HFFc6 (cell line): ENCODE measurements at places on chromosomes 16 and 17.

- peak; percentile 10 for DNase-seq
Measured at GRCh38 chr17:70820276-70820675, 650.9 kb downstream of the KCNJ2 start.

GRCh38 chr16:79599256-79599836 is 1.2 kb downstream of the MAF start:
- DNase-seq, result no peak

DNA sequence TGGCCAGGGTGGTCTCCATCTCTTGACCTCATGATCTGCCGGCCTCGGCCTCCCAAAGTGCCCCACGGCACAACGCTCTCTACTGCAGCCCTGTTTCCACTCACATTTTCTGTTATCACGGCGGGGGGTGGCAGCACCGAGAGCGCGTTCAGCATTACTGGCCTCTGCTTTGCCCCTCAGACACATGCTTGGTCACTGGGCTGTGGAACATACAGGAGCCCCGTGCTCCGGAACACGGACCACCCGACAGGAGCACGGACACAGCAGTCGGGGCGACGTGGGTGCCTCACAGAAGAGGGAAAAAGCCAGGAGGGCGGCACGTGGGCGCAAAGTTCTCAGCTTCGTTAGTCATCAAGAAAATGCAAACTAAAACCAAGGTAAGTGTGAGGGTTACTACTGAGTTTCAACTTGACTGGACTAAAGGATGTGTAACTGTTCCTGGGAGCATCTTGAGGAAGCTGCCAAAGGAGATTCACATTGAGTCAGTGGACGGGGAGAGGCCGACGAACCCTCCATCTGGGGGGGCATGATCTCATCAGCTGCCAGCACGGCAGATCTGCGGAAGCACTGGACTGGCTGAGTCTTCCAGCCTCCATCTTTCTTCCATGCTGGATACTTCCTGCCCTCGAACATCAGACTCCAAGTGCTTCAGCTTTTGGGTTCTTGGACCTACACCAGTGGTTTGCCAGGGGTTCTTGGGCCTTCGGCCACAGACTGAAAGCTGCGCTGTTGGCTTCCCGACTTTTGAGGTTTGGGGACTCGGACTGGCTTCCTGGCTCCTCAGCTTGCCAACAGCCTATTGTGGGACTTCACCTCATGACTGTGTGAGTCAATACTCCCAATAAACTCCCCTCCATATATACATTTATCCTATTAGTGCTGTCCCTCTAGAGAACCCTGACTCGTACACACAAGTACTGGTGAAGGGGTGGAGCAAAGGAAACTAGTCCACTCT is 106.8 kb downstream of the ZNF778 start:
- peak; percentile 73 for DNase-seq

DNA sequence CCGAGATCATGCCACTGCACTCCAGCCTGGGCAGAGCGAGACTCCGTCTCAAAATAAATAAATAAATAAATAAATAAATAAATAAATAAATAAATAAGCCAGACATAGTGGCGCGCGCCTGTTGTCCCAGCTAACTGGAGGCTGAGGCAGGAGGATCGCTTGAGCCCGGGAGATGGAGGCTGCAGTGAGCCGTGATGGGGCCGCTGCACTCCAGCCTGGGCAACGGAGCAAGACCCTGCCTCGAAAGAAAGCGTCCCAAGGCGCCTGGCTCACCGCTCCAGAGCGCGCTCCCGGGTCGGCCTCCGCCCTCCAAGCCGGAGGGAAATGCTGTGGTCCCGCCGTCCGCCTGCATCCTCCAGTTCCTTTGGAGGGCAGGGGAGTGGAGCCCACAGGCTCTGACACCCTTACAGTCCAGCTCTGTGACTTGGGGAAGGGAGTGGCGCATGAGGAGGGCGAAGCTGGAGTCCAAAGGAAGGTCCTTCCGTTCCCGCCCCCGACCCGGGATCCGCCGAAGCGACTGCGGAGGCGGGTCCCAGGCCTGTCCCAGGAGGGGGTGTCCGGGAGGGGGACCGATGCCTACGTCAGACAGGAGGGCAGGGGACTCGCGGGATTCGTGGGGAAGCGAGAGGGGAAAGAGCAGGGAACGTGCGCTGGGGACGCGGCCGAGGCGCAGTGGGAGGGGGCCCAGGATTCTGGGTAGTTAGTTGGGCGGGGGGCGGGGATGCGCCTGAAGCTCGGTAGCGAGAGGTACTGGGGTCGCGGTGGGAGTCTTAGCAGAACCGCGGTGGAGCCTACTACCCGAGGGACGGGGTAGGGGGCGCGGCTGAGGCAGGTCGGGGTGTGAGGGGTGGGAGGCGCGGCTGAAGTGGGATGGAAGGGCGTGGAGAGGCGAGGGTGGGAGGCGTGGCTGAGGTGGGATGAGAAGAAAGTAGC is 8.4 kb upstream of the TRPV2 start:
- no peak for DNase-seq

DNA sequence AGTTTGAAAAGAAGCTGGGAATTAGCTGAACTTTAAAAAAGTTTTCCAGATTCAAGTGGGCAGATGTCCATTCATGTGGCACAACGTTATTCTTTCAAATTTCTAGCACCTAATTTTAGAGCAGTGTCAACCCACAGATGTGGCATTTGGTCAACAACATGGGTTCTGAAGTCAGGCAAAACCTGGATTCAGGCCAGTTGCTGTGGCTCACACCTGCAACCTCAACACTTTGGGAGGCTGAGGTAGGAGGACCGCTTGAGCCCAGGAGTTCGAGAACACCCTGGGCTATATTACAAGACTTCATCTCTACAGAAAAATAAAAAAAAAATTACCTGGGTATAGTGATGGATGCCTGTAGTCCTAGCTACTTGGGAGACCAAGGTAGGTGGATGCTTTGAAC is 380.2 kb upstream of the SALL1 start:
- DNase-seq, result no peak

DNA sequence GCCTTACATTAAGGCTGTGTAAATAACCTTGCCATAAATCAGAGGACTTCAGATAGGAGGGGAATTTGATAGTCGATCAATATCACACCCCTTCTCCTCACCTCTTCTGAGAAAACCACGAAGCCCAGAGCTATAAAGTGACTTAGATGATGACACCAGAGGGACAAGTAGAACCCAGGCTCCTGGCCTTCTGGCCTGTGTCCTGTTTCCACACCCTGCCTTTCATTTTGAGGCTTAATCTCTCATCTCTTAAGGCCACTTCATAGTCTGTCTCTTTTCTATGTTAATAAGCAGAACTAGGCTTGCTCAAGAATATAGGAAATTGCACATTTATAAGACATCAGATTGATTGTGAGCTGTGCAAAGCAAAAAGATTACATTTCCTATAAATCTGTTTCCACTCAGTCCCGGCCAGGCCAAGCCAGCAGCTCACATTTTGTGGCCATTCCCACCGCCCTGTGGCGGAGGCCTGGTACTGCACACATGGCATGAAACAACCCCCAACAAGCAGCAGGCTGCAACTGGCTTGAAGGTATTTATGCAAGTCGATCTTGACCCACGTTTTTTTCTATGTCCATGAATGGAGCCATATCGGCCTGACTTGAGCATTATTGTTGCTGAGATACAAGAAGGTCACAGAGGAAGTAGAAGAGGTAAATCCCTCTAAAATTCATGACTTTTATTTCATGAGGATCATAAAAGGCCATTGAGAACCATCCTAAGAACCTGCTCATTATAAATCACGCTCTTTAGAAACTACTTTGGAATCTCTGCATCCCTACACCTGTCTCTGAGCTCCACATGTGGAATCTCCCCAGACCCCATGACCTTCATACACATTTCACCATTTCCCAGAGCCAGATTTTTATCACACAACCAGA is 93.7 kb downstream of the PMP22 start:
- peak; percentile 74 for DNase-seq

DNA sequence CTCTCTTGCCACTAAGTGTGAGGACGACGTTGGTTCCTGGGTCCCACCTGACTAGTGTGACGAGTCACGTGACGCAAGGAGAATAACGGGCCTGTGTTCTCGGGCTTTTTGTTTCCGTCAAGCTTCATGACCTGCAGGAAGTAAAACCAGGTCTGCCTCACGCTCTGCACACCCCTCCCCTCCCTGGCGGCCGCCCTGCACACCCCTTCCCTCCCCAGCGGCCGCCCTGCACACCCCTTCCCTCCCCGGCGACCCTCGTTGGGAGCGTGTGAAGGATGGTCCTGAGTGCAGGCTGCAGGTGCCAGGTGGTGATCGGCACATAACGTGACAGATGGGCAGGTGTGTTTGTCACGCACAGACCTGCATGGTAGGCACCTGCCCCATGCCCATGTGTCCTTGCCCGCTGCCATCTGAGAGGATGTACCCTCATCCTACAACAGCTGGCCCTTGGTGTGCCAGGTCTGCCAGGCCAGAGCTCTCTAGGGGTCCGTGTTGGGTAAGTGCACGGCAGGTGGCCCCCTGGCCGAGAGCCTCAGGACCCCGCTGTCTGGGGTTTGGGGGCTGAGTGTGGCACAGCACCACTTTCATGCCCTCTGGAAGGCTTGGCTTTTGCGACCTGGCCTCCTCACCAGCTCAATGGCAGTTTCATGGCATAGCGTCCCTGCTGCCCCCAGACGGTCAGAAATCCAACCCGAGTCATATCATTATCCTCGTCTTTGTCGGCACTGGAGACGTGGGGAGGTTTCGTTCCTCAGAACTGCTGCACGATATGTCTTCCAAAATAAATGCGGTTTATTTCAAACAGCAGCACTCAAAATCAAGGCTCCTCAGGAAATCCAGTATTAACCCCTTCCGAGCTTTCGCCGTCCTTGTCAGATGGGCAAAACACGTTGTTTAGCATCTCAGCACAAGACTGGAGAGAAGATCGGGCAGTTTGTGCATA is 191.8 kb upstream of the CHMP6 start:
- no peak for DNase-seq

DNA sequence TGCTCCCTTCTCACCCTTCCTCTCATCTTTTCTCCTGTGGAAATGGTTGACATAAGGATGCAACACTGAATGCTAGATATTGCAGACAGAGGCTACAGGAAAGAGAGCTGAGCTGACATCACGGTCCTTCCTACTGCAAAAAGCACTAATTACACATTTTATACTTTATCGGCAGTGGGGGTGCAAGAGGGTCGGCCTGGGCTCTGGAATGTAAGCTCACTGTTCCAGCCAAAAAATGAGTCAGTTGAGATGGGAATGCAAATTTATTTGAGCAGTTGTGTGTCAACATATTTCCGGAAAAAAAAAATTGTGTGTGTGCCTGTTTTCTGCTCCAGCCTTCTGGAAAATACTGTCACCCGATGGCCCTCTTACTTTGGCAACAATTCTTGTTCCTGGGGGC is 14.1 kb upstream of the MRTFB start:
- DNase-seq, result peak; percentile 1

- no peak for DNase-seq
Measured at GRCh38 chr17:11816409-11816808, 180.9 kb downstream of the ZNF18 start.

DNA sequence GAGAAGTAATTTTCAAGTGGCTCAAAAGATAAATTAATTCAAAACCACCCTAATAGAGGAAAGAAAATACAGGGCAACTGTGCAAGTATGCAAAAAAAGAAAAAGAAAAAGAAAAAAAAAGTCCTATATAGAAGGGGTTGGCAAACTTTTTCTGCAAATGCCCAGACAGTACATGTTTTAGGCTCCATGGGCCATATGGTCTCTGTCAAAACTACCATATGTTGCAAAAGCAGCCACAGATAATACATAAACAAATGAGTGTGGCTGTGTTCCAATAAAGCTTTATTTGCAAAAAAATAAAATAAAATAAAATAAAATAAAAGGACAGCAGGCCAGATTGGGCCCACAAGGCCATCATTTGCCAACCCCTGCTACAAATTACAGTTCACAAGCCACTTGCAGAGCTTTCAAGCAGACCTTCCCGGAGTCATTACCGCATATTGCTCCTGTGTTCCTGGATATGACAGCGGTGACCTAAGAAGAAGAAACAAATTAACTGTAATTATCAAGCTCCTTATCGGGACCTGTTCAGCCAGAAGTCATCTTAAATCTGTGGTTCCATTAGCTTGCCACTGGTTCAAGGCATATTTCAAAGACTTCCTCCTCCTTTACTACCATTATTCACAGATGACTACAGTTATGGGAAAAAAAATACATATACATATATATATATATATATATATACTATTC is 15.9 kb downstream of the ZC3H7A start:
- DNase-seq, result no peak

DNA sequence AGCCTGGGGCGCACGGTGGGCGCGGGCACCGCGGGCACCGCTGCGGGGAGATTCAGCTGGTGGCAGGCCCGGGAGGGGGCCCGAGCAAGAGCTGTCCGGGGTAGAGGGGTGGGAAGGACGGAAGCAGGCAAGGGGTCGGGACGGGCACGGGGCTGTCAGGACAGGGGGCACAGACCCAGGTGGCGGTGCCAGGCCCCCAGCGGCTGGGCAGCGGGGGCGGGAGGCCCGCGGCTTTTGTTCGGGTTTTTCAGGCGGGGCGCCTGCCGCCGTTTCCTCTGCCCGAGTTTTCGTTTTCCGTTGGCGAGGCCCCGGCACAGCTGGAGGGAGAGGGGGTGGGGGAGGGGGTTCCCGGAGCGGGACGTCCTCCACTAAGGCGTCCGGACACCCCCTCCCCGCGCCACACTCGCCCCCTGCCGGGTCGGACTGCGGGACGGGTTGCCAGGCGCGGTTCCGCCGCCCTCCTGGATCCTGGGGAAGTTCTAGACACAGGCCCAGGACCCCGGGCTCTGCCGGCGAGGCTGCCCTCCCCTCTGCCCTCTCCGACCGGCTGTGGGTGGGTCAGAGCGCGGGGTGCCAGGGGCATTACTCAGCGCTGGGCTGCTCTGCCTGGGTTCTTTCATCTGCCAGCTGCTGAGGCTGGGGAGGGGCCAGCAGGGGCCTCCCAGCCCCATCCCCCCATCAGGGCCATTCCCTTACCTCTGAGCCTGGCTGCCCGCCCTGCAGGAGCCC is 543 bp downstream of the ARHGAP23 start:
- peak; percentile 20 for DNase-seq

GRCh38 chr17:40722241-40722640 is 18.7 kb upstream of the KRT24 start:
- no peak for DNase-seq

GRCh38 chr17:68094481-68095078 is 59.0 kb downstream of the KPNA2 start:
- DNase-seq, result no peak

- no peak for DNase-seq
Measured at GRCh38 chr17:40279402-40279801, 8.3 kb upstream of the CDC6 start.

DNA sequence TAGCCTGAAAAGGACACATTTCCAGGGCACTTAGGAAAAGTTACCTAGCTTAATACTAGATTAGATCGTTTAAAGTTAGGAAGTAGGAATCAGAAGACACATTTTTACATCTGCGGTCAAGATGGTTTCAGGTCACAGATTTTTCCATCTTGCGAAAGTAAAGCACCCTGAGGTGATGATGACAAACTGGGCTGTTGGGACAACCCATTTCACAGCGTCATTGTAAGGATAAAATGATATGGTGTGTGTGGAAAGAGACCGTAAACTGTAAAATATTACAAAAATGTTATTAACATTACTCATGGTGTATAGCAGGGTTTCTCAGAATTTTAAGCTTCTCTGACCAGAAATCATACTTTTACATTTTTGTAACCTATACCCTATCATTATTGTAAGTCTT is 10.1 kb upstream of the MAP2K6 start:
- peak; percentile 23 for DNase-seq
